ENCODE measurements at places on chromosomes 13 and 19.

DNA sequence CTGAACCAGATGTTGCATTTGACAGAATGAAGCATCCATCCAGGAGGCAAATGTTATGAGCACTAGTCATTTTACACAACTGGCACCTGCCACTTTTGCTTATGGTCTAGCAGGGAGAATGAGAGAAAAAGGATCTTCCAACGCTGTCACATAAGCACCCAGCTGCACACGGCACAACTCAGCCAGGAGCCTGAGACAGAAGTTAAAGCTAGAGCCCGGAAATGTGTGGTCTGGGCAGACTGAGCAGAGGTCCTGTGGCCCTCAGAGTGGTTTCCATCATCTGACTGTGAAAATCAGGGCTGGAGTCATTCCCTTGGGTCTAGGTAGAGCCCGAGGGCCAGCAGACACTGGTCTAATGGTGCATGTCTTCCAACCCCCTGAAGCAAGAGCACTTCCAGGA is 78.4 kb upstream of the XPO4 start:
- no peak for DNase-seq

DNA sequence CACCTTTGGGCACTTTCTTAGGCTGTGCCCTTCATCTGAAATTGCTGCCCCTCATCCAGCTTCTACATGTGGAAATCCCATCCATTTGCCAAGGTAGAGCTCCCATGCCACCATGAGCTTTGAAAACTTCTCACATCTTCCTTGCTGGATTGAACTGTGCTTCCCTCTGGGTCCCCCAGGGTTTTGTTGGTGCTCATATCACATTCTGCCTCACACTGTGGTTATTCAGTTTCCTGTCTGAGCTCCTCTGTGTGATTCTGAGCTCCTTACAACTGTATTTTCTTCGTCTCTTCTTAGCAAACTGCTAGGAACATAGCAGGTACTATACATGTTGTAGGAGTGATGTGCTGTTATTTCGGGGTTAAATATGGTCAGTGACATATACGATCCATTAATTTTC is 74.9 kb upstream of the KL start:
- no peak for DNase-seq

DNA sequence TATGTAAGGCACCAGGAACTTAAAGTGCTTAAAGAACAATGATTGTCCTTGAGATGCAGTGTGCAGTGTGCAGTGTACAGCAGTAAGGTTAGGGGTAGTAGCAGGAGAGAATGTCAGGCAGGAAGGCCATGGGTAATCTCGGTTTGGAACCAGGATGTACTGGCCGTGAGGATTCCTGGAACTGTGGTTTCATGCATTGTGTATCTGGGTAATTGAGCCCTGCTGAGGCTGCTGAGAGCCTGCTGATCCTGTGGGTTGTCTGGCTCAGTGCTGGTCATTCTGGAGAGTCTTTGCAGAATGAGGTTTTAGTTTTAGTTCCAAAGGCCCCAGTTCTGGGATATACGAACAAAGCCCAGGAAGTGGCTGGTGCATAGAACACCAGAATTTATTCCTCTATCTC is 71.0 kb downstream of the ZNF568 start:
- DNase-seq, result no peak

DNA sequence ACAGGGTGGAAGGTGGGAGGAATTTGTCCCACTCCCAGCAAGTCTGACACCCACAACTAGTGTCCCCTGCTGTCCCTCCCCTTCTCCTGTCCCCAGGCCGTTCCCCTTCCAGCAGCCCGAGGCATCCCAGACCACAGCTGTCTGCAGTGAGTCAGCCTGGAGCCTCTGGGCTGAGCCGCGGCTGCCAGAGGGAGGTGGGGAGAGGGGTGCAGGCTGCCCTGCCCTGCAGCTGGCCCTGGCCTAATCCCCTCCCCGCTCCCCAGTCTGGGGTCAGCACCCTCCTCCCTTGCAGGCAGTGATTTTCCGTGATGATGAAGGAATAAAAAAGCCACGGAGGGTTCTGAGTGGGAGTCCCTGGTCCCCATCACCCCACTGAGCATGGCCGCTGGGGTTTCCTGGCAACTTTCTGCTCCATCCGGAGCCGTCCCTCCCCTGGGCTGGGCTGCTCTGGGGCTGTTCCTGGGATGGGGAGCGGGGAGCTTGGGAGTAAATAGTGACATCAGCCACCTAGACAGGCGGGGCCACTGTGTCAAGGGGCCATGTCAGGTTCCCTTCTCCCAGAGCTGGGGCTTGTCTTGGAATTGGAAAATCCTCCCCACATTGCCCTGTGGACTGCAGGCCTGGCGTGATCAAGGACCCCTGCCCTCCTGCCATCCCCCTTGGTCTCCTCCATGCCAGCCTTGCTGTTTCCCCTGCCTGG is 16.8 kb downstream of the SPC24 start:
- no peak for DNase-seq

GRCh38 chr19:41297628-41298347 is 12.2 kb upstream of the CCDC97 start:
- no peak for DNase-seq

- no peak for DNase-seq
Observed at GRCh38 chr13:47241446-47241845, 344.6 kb upstream of the HTR2A start.

DNA sequence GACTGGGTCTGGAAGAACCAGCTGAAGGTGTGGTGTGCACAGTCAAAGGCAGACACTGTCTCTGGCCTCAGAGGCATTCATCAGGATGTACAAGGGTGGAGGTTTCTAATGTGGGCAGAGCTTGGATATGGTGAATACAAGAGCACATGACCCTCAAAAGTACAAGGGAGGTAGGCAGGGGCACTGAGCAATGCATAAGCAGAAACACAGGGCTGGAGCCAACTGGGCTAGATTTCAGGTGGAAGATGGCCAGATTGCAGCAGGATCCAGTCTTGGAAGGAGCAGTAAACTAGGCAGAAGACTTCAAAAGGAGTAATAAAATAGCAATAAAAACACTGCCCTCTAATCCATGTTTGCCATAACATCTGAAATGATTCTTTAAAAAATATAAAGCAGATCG is 417.1 kb downstream of the OLFM4 start:
- DNase-seq, result no peak

DNA sequence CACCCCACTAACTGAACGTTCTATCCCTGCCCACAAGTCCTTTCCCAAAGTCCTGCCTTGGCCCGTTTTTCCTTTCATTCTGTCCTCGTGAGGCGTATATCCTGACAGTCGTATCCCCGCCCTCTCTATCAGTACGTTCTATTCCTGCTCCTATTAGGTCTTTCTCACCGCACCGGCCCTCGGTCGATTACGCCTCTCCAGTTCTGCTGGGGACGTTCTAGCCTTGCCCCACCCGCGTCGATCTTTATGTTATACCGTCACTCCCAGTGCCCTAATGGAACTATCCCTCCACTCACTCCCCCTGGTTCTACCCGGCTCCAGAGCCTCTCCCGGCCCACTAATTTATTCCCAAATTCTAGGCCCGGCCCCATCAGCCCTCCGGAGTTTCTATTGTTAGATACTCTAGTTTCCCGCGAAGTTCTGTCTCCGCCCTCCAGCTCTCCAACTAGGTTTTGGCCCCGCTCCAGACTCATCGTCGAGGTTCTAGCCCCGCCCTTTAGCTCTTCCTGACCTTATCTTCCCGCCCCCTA is 2.0 kb downstream of the PLAUR start:
- no peak for DNase-seq

DNA sequence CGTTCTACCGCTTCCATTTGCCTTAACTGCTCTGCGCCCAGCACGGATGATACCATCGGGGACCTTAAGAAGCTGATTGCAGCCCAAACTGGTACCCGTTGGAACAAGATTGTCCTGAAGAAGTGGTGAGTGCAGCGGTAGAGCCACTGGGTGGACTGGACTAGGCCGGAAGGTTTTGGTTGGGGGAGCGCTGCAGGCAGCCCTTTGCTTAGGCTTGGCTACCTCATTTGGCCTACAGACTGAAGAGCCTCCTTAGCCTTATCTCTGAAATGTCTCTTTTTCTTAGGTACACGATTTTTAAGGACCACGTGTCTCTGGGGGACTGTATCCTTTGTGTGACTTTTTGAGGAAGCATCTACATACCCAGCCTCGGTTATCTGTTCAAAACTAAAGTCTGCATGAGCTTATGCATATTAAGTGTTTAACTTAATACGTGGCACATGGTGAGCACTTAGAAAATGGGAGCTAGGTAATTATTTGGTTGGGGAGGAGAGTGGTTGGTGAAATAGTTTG is 889 bp downstream of the UBL5 start:
- peak; percentile 1 for DNase-seq

DNA sequence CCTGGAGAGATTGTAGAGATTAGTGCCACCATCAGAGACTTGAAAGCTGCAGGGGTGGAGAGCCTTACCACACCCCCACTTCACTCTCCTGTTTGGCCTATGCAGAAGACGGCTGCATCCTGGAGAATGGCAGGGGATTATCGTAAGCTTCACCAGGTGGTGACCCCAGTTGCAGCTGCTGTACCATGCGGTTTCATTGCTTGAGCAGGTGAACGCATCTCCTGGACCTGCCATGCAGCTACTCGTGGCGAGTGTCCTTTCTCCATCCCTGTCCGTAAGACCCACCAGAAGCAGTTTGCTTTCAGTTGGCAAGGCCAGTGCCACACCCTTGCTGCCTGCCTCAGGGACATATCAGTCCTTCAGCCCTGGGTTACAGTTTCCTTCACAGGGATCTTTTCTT is 21.2 kb downstream of the PPP5C start:
- no peak for DNase-seq

GRCh38 chr13:95233026-95233635 is 68.1 kb downstream of the ABCC4 start:
- no peak for DNase-seq

DNA sequence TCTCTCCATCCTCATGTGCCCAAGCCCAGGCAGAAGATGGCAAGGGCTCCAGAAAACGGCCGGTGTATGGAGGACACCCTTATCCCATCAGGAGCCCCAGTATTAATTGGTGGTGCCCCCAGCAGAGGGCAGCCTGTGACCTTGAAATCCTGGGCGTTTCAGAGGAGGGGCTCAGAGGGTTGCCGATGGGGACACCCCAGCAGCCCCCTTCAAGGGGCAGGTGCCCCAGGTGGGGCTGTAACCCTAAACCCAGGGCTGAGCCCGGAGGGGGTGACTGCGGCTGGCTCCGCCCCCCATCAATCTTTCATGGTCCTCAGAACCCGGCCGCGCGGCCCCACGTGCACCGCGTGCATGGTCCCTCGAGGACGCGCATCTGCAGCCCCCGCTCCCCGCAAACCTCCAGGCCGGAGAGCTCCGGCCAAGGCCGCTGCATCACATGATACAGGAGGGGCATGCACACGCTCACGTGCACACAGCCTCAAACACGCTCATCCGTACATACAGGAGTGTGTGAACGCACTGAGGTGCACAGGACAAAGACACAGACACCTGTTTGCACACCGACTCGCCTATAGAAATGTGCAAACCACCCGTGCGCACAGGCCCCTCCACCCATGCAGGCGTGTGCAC is 949 bp downstream of the RAB3A start:
- peak; percentile 20 for DNase-seq

GRCh38 chr13:63741029-63741813 is 2325.6 kb upstream of the PCDH20 start:
- no peak for DNase-seq

Measured in GF-D8 (cell line).